Gastrocnemius medialis (tissue), 4 donors: ENCODE measurements at places on chromosomes 4 and X. TPM values are rescaled to one million over a fixed set of nuclear protein-coding genes. Genes with fewer than 3 reads are reported as not detected.

Gene CC2D2A
- 1.1 TPM for total RNA-seq

GRCh38 chr4:165294907-165295306 lies 32.6 kb upstream of the MSMO1 start:
- H3K27ac ChIP-seq = no peak overlapping the region
- no peaks in the 10 kb centered on the region for H3K36me3 ChIP-seq
- no peak overlapping the region for H3K4me3 ChIP-seq

DNA sequence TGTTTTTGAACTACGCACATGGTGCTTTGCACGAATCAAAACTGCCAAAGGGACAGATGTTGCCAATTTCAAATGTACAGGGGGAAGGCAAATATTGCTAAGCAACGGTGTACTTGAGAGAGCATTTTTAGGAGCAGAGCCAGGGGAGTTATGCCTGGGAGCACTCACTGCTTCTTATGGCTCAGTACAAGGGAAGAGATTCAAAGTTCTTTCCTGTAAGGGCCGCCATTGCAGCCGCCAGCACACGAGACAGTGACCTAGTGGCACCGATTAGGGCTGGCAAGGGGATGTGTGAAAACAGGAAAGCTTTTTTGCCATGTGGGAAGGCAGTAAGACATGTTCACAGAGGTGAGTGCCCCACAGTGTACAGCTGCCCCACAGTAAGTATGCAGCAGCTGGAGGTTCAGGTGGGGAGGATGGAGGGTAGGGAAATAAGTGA lies 133.8 kb downstream of the AFF1 start:
- H3K4me3 ChIP-seq = no peak overlapping the region
- no peak for DNase-seq
- no peaks in the 10 kb centered on the region for H3K36me3 ChIP-seq

GRCh38 chr4:11073621-11074051 lies 355.1 kb downstream of the HS3ST1 start:
- no peak overlapping the region for H3K27ac ChIP-seq
- no peak overlapping the region for H3K4me3 ChIP-seq
- H3K36me3 ChIP-seq = no peaks in the 10 kb centered on the region

Gene APLN
- not detected for total RNA-seq

GRCh38 chrX:109710181-109710580 lies 22.9 kb downstream of the ACSL4 start:
- peaks cover 9% of the 10 kb centered on the region for H3K4me1 ChIP-seq
- DNase-seq = no peak
- H3K27ac ChIP-seq = no peak overlapping the region

Gene OTC
- total RNA-seq = not detected

DNA sequence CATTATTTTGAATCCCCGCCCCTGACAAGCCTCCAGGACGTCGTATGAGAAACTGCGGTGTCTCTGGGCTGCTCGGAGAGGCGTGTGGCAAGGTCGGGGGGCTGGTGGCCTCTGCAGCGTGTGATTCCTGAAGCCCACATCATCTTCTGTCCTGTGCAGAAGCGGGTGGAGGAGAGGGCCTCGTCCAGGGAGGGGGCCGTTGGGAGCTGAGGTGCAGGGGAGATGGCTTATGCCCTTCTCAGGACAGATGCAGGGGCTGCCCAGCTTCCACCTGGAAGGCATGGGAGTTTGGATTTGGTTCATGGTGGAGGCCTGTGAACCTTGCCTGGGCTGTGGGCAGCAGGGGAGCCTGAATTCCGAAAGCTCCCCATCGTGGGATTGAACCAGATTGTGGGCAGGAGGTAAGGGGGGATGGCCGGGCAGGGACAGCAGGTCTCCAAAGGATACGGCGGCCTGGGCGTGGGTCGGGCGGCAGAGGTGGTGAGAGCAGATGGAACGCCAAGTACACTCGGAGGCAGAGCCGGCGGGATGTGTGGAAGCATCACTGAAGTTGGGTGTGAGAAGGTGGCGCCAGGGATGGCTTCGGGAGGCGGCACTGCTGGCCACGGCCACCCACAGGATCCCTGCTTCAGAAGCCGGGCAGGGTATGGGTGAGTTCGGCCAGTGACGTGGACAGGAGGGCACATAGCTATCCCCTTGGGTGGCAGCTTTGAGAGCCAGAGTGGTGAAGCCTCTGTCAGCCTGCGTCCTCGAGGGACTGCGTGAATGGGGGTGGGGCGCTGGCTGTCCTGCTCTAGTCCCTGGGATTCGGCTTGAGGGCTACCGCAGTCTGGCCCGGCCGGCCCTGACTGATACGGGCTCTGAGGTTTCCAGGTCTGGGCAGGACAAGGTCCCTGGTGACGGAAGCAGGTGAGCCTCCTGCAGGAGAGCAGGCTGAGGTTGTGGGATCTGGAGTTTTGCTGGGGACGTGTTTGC lies 76.3 kb upstream of the ADRA2C start:
- DNase-seq = peak; percentile 6
- no peak overlapping the region for H3K4me3 ChIP-seq
- H3K27me3 ChIP-seq = peaks cover 5% of the 10 kb centered on the region
- no peak overlapping the region for H3K27ac ChIP-seq
- no peaks in the 10 kb centered on the region for H3K36me3 ChIP-seq
- H3K4me1 ChIP-seq = no peaks in the 10 kb centered on the region

- no peak overlapping the region for H3K4me3 ChIP-seq
- H3K36me3 ChIP-seq = no peaks in the 10 kb centered on the region
- H3K4me1 ChIP-seq = no peaks in the 10 kb centered on the region
Measured at GRCh38 chrX:13029887-13030771, 14.3 kb downstream of the FAM9C start.
